Large intestine (tissue), 12 donors: ENCODE measurements at places on chromosomes 13 and 19.

DNA sequence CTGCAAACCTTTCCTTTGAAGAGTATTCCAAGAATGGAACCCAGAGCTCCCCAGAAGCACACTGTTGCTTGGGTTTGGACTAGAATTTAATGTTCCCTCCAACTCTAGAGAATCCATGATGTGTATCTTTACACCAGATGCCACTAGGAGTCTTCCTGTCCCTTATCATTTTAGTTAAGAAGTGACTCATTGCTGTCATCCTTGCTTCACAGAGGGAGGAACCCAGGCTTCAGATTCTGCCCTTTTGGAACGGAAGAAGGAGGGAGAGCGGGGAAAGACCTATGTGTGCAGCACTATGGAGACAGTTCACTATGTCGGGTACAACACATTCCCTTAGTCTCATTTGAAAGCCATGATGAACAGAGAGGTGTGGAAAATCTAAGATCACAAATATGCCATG lies 2.1 kb upstream of the ATP12A start:
- no peak for DNase-seq

GRCh38 chr13:24271231-24271600 lies 38.2 kb upstream of the C1QTNF9 start:
- no peak for DNase-seq

DNA sequence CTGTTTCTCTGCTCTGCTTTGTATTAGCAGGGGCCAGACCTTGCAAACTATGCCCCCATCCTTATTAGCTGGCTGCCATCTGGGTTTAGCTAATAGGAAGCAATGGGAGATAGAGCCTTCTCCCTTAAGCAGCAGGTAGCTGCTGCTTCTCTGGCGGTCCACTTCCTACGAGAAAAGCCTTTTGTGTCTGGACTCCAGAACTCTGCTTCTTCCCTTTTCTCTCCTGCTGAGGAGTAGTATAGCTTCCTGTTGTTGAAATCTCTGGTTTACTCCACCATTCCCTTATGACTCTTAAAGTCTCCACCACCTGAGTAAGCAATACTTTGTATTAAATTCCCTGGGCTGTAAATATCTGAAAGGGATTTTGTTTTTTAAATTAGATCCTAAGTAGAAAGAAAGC lies 147.1 kb downstream of the DNAJC15 start:
- no peak for DNase-seq

GRCh38 chr13:91169321-91170050 lies 178.0 kb upstream of the MIR17HG start:
- DNase-seq: no peak

- DNase-seq: peak; percentile 46
These were observed 2.7 kb downstream of the LPAR6 start for GRCh38 chr13:48410199-48410598.

DNA sequence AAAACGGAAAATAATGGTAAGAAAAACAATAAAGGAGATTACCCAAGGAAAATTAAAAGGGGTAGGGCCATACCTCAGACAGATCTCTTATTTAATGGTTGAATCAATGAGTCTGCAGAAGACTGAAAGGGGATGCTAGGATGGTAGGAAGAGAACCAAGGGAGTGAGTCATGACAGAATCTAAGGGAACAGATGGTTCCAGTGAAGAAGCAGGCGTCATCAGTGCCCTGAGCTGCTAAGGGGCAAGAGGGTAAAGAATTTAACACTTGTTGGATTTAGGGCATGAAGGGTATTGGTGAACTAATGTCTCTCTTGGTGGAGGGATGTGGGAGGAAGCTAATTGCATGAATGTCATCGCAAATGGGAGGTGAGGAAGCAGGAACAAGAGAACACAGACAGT lies 329.2 kb upstream of the TSHZ3 start:
- no peak for DNase-seq

- peak; percentile 83 for DNase-seq
These were observed 44.3 kb downstream of the ZNF611 start for GRCh38 chr19:52690369-52691214.

DNA sequence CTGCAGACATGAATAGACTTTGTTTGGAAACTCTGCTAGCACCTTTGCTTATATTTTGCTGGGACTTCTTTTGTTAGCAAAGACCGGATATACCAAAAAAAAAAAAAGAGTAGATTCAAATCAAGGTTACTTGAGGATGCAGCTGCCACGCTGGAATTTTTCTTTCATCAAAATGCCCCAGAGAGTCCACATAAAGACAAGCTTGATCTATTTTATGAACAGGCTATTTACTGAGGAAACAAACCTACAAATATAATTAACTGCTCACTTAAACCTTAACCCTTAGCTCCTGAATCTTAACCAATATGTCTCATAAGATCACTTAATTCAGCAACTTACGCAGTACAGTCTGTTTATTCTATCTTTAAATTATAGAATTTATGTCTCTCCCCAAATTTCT lies 27.1 kb upstream of the DOCK9 start:
- DNase-seq: no peak

- DNase-seq: no peak
These were observed 31.0 kb downstream of the THSD1 start for GRCh38 chr13:52374873-52375411.

- DNase-seq: no peak
These were observed 384.9 kb upstream of the ZNF507 start for GRCh38 chr19:31960474-31960873.

DNA sequence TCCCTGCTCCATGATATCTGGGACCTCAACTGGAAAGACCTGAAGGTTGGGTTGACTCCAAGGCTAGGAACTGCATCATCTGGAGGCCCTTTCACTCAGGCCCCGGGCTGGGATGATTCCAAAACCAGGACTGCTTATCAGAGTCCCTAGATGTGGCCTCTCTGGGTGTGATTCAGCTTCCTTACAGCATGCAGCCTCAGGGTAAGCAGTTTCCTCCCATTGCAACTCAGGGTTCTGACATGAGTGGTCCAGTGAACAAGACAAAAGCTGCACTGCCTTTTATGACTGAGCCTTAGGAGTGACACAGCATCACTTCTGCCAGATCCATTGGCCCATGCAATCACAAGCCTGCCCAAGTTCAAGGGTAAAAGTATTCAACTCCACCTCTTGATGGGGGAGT lies 502.8 kb downstream of the COG6 start:
- DNase-seq: no peak

DNA sequence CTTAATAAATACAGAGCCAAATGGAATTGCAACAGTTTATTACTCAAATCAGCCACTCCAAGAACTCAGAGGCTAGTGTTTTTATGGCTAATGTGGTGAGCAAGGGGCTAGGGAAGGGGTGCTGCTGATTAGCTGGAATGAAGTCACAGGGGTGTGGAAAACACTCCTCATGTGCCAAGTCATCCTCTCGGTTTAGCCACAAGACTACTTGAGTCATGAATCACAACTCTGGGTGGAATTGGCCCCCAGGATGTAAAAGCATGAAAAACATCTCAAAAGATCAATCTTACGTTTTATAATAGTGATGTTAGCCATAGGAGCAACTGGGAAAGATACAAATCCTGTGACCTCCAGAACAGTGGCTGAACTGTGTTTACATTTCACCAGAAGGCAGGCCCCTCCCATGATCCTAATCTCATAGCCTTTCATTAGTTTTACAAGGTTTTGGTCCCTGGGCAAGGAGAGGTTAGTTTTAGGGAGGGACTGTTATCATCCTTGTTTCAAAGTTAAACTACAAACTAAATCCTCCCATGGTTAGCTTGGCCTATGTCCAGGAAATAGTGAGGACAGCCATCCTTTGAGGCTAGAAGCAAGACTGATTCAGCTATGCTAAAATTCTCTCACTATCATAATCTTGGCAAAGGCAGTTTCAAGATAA lies 2020.1 kb upstream of the PCDH20 start:
- no peak for DNase-seq

DNA sequence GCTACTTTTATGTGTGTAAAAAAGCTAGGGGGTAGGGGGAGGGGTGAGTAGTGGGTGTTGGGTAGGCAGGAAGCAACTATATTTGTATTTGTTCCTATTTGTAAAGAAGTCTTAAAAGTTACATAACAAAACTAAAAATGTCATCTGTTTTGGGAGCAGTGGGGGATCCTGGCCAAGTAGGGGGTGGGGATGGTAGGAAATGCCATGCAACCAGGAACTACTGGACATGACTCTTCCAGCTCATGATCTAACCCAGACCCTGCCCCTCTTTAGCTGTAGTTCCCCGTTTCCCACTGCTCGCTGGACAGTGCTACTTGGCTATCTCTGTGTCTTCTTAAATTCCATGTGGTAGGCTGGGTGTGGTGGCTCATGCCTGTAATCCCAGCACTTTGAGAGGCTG lies 3.2 kb downstream of the GTF3A start:
- DNase-seq: no peak

DNA sequence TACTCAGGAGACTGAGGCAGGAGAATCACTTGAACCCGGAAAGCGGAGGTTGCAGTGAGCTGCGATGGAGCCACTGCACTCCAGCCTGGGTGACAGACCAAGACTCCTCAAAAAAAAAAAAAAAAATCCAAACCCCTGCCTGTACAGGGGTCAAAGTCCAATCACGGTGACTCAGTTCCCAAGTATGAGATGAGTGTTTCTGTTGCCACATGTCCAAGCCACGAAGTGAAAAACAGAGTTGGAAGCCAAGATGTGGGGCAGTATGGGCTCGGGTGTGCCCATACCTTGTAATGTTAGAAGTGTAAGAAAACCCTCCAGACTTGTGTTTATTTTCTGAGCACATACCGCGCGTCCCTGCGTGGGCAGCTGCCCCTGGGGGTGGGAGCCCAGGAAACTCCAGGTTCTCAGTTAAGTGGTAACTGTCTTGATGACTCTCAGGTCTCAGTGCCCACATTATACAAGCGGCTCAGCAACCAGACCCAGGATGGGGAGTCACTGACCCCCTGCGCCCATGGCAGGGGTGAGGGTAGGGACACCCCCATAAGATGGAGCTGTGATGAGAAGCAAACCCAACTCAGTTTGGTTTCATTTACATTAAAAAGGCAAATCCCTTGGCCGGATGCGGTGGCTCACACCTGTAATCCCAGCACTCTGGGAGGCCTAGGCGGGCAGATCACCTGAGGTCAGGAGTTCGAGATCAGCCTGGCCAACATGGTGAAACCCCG lies 1.2 kb upstream of the GPX4 start:
- peak; percentile 81 for DNase-seq

GRCh38 chr13:100363874-100364273 lies 224.7 kb downstream of the GGACT start:
- no peak for DNase-seq

- no peak for DNase-seq
These were observed 100.4 kb downstream of the RFC3 start for GRCh38 chr13:33918199-33918932.

DNA sequence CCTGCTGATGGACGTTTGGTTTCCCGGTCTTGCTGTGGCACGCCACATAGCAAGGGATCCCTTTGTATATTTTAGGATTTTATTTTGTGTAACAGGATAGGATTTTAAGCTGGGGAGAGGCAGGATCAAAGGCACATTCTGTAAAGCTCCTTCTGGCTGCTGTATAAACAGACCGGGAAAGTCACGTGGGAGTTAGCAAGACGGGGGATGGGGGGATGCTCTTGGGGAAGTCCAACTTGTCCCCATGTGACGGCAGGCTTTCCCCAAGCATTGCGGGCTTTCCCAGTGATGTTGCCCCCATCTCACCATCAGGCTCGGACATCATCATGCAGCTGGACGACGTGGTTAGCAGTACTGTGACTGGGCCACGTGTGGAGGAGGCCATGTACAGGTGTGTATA lies 5.8 kb downstream of the QTRT1 start:
- no peak for DNase-seq

- no peak for DNase-seq
These were observed 23.5 kb downstream of the TFDP1 start for GRCh38 chr13:113607889-113608635.

GRCh38 chr13:45331692-45332035 lies 9.3 kb downstream of the TPT1 start:
- no peak for DNase-seq

DNA sequence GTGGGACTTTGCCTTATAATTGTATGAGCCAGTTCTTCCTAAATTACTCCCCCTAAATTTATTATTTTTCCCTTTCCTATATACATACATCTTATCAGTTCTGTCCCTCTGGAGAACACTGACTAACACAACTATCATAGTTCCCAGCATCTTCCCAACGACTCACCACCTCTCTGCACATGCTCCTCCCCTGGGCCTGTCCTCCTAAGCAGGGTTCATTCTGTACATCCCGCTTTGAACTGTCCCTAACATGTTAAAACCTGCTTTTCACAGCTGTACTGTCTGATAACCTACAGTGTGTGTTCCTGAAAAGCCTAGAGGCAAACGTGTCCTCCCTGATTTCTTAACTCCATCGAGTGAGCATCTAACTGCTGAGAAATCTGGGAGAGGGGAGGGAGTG lies 141.7 kb downstream of the EFNB2 start:
- no peak for DNase-seq

- DNase-seq: no peak
These were observed 301.7 kb upstream of the SPRY2 start for GRCh38 chr13:80642641-80643040.

GRCh38 chr19:6772028-6772865 lies at the start of gene VAV1:
VAV1 (plus strand) TSS chr19:6772708; CDS start chr19:6772808, 100 bp downstream.
- DNase-seq: no peak

GRCh38 chr13:32116210-32116609 lies 84.6 kb downstream of the FRY start:
- DNase-seq: no peak

- DNase-seq: no peak
These were observed 6.9 kb upstream of the CYSLTR2 start for GRCh38 chr13:48646791-48647190.

DNA sequence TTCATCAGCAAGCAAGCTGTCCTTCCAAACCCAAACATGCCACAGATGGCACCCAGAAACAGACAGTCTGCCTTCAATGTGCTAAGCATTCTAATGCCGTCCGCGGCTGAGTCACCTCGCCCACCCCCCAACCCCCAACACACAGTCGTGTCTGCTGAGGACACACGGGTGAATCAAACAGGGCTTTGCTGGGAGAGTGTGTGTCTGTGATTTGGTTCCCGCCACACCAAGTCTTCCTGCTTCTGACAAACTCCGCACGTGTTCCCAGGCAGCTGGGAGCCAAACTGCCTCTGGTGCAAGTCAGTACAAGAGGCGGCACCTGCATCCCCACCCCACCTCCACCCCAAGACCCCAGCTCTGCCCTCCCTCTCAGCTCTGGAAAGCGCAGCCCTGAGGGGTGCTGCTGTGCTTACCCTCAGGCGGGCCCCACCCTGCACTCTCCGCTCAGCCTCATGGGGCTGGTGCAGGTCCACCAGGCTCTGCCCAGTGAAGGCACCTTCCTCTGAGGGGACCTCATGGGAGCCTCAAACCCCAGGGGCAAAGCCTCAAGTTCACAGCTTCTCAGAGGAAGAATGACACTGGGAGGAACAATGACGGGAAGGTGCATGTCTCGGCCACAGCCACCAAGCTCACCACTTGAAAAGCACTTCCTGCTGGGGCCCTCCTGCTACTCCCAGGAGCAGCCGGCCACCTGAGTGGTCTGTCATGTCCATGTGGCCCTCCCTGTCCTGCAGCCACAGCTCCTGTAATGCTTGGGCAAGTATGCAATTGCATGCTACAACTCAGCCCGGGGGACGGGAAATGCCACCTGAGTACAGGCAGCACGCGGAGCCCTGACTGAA lies 15.0 kb upstream of the SLC35E1 start:
- DNase-seq: no peak

GRCh38 chr13:101346942-101347728 lies 69.2 kb downstream of the NALCN start:
- no peak for DNase-seq

- no peak for DNase-seq
These were observed 434.4 kb upstream of the PCDH9 start for GRCh38 chr13:67664502-67664901.
